ENCODE measurements at places on chromosomes 2 and 18.

GRCh38 chr2:59882822-59883221, 670.6 kb downstream of the BCL11A start:
- no peak for DNase-seq

- no peak for DNase-seq
Observed at GRCh38 chr2:84886791-84887190, 5.9 kb upstream of the TRABD2A start.

- DNase-seq = no peak
Observed at GRCh38 chr2:165674780-165675179, 119.3 kb downstream of the GALNT3 start.

DNA sequence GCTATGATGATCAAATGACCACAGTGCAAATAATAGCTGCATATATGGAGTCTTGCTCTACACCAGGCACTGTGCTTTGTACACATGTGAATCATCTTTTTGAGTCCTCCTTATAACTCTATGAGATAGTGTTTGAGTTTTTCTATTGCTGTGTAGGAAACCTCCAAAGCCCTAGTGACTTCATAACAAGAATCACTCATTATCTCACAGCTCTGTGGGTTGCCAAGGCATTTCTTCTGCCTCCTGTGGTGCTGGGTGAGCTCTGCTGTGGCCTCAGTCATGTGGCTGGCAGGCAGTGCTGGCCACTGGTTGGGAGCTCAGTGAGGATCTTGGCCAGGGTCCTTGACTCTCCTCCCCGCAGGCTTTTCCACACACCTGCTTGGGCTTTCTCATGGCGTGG, 153.4 kb downstream of the CAPN13 start:
- no peak for DNase-seq

DNA sequence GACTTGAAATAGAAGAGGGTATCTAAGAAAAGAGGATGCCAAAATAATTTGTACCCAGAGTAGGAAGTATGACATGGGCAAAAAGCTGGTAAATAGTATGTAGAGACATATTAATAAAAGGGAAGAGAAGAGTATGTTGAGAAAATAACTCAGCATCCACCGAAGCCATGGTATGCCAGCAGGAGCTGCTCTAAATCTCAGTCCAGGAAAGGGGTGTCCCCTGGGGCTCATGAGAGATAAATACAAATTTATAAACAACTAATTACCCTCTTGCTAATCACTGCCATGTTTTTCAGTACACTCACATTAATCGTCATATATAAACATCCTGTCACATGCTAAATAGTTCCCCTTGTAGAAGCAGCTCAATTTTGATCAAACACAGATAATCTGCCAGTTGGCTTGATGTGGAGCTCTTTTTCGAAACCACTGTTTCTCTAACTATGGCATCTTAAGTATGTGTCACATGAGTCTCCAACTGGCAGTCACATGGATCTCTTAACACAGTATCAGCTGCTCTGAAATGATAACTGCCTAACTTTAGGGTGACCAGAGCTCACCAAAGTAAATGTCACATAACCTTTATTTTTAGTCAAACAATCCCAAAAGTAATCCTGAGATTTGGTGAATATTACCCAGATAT, 31.9 kb downstream of the EXOC6B start:
- DNase-seq = no peak

DNA sequence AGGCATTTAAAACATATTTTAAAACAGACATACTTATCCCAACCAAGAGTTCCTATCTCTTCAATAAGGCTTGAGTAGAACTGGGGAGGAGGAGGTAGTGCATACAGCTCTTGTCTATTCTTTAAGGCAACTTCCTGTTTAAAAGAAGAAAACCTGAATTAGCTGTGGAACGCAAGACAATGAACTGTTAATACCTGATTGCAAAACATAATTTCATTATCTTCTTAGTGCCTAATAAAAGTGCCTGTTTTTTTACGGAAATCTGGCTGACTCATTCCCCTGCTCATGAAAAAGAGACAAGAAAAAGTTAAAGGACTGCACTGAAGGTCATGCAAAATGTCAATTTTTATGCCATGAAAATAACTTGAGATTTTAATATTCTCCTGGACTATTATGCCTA, 19.2 kb downstream of the FANCL start:
- DNase-seq = no peak

- DNase-seq = no peak
Observed at GRCh38 chr2:31381601-31382000, 32.9 kb downstream of the XDH start.

DNA sequence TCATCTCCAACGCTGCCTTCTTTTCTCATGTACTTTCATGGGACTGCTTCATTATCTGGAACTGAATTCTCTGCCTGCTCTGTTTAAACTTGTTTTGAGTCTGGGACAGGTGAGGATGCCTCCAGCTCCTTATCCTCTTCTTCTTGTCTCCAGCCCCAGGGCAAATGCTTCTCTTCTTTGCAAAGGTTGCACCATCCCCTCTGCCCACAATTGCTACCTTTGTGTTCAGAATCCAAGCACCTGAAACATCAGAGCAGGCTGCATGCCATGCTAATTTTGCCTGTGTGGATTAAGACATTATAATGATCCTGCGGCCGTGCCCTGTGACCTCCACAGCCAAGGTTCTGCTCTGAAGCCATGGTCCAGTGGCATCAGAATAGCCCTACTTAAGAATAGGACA, 309.5 kb downstream of the EPHA4 start:
- no peak for DNase-seq

GRCh38 chr2:181074457-181074856, 94.1 kb downstream of the UBE2E3 start:
- no peak for DNase-seq

GRCh38 chr2:200379481-200380090, 73.1 kb downstream of the SPATS2L start:
- no peak for DNase-seq

DNA sequence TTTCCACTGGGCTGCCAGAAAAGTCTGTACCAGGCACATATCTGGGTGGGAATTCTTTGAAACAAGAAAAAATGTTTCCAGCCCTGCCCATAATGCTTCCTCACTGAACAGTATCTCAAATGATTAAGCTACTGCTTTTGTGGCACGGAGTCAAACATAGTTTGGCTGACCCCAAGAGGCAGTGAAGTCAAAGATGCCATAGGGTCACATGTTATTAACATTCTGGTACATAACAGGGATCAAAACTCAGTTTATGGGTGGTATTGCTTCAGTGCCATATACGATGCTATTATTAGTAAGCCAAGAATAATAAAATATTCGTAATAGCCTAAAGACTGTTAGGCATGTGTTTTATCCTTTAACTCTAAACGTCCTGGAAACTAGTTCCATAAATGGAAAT, 112.4 kb downstream of the FEZ2 start:
- DNase-seq = no peak

All from GM10248 (cell line).